ENCODE measurements at places on chromosomes 12 and 14.

DNA sequence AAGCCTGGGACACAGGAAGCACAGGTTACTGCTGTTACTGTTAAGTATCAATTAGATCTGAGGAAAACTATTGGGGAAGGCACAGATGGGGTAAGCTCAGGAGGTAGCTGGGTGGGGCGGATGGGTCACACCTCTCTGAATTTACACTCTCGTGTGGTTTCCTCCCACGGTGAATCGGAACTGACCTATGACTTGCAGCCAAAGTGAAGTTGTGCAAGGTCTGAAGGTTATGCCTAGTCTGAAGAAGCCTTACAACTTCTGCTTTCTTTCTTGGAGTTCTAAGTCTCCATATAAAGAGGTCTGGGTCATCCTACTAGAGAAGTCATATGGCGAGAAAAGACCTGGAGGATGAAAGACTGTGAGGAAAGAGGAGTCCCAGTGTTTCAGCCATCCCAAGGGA is 25.6 kb upstream of the GPATCH2L start:
- no peak for DNase-seq

- DNase-seq, result no peak
Measured at GRCh38 chr14:105477660-105478397, 3.2 kb downstream of the CRIP2 start.

DNA sequence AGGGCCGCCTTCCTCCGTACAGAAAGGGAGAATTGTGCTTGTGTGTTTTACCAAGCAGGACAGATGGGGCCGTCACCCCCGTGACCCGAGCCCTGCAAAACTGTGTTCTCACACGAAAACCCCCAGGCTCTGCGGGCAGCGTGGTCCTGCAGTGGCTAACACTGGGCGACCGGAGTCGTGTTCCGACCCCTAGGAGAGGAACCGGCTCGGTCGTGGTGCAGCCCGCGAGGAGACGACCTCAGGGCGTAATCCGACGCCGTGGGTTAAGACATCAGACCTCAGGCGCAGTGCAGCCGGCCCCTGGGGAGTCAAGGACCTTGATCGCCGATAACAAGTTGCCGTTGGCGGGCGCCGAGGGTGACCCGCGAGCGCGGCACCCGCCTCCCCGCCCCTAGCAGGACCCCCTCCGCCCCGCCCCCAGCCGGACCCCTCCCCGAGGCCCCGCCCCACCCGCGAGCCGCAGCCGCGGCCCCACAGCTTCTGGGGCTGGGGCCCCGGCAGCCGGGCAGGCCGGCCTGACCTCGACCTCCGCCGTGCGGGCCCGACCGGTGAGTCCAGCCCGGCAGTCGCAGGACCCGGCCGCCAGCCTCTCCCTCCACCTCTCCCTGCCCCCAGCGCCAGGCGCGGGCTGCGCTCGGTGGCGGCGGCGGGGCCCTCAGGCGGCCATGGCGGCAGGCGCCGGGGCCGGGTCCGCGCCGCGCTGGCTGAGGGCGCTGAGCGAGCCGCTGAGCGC is at the start of gene CHPT1:
Gene CHPT1, plus strand, starts transcription at position 444 of the 733 bp plus-strand sequence. Its CDS starts 222 bp downstream, at position 666.
- no peak for DNase-seq

- no peak for DNase-seq
Measured at GRCh38 chr12:18502422-18502968, 235.3 kb downstream of the PLCZ1 start.

DNA sequence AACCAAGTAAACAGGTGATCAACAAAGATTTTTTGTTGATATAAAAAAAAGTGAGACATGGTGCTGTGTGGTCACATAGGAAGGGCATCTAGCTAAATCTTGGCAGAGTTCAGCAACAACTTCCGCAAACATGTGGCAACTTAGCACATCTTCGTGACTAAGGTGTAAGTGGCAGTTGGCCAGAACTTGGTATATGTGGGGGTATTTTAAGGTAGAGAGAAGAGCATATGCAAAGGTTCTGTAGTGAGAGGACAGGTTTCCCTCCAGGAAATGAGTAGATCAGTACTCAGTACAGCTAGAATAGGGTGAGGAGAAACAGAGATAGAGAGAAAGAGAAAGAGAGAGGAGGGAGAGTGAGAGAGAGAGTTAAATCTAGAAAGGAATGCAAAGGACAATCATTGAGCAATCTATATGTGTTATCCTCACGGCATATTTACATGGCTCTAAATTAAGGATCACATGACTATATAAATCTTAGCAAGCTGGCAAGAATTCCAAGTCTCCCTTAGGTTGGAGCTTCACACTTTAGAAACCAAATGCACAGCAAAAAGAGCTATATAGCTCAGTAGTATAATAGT is 227.7 kb upstream of the HMGA2 start:
- DNase-seq, result no peak

DNA sequence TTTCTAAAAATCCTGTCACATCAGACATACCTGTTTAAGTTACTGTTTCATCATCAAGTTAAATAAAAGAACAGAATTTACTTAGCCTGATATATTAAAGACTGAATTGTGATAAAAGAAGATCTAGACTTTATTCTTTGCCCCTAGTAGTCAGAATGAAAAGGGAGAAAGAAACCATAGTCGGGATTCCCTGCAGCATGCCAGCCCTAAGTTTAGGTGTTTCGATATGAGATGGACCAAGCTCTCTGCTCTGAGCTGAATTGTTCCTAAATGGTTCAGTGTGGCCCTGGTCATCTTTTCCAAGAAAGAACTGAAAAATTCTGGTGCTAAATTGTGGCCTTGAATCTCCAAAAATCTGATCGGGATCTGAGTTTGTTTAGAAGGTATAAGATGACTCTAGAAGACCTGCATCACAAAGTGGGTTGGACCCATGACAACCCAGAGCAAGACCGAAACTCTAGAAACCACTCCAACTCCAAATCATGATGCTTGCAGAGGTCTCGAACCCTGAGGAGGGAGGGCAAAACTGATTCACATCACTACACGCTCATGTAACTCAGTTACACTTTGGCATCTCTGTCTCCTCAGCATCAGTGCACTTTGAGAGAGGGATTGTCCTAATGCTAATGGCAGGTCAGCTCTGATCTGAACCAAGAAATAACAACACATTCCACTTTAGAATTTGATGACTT is 15.7 kb downstream of the PTGER2 start:
- no peak for DNase-seq

DNA sequence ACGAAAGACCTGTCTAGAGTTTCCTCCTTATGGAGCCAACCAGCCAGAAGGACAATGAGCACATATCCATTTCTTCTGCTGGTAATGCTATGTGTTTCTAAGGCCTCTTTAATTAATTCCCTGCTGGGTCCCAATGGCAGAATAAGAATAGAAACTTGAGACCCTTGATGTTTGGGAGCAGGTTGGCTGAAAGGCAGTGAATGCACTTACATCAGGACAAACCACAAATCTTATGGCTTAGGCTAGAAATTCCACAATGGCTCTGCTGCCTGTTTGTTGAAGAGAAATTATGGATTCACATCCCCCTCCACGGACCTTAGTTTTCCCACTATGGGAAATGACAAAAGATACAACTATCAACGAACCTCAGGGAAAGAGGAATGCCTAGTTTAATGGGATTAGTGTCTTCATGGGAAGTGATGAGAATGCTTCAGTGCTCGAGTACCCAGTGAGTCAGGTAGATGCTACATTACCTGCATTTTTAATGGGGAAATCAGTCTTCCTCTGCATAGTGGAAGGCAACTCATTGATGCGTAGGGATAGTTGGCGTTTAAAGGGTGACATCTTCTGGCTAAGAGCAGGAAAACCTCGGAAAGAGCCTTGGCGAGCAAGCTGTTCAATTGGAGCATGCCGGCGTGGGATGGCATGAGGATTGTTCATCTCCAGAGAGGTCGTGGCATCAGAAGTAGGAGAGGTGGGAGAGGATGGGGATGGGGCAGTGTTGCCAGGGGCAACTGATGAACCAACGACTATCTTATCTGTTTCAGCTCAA is 46.5 kb downstream of the PAPLN start:
- no peak for DNase-seq

GRCh38 chr14:65594153-65594881 is 181.8 kb downstream of the FUT8 start:
- no peak for DNase-seq

GRCh38 chr12:16608946-16609539 is 3.1 kb upstream of the LMO3 start:
- DNase-seq, result no peak

DNA sequence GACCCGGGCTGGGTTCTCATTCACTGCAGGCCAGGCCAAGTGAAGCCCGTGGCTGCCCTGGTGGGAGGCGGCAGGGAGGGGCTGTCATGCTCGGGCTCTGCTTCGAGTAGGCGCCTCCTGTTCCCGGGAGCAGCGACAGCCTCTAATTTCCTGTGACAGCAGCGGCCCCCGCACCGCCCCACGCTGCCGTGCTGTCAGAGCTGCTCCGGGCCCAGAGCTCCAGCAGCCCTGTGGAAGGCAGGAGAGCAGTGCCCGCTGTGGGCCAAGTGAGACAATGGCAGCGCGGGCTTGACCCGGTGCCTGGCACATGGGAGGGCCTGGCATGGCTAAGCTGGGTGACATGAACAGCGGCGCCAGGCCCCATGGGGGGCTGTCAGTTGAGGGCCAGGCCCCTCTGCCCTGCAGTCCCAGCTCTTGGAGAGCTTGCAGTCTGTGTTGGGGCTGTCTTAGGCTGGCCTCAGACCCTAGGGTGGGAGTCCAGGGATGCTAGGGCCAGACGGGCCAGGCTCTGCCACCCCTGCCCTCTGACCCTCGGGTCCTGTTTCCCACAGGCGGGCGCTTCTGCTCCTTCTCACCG is 5.1 kb downstream of the TRMT61A start:
- no peak for DNase-seq

- no peak for DNase-seq
Measured at GRCh38 chr12:117437516-117438255, 76.3 kb upstream of the NOS1 start.

GRCh38 chr12:51323966-51324895 is at the start of gene BIN2:
Gene BIN2, minus strand, starts transcription at chr12:51324174. Its CDS starts 72 bp downstream, at chr12:51324102.
- DNase-seq, result no peak

- no peak for DNase-seq
Measured at GRCh38 chr14:23171222-23171975, 12.1 kb downstream of the SLC7A8 start.

- no peak for DNase-seq
Measured at GRCh38 chr12:33529031-33529430, 89.4 kb upstream of the SYT10 start.

- no peak for DNase-seq
Measured at GRCh38 chr12:2246358-2246757, 193.6 kb downstream of the CACNA1C start.

GRCh38 chr12:82120901-82121300 is 237.3 kb downstream of the CCDC59 start:
- DNase-seq, result no peak

DNA sequence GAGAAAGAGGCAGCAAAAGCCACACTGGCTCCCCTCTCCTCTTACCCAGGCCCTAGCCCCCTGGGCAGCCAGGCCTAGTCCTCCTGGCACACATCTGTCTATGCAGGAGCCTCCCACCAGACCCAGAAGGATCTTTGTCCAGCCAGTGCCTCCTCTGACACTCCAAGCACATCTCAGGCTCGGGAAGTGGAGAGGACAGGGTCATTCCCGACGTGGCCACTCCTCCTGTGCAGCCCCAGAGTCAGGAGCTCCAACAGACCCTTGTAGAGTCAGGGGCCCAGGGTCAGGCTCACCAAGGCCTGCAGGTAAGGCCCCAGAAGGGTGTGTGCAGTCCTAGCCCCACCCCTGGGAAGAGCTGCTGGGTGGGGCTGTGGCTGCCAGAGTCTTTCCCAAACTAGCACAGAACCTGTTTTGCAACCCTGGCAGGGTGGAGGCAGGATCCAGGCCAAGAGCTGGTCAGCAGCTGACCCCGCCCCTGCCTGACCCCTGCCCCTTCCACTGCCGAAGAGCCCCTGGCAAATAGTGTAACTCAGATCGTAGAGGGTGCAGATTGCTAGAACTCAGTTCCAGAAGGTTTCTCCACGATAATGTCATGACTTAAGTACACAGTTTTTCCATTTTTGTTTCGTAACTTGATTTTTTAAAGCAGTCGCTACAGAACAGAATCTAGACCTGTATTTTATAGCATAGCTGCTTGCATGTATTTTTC is 26.6 kb upstream of the PNMA1 start:
- no peak for DNase-seq

DNA sequence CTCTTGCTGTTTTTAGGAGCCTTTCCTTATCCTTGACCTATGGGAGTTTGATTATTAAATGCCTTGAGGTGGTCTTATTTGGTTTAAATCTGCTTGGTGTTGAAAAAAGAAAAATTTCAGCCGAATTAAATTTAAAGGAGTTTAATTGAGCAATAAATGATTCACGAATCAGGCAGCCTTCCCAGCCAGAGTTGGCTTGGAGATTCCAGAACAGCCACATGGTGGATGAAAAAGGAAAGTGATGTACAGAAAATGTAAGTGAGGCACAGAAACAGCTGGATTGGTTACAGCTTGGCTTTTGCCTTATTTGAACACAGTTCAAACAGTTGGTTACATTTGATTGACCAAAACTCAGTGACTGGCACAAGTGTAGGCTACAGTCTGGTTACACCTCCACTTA is 69.7 kb downstream of the WASHC3 start:
- no peak for DNase-seq

Data from urinary bladder (tissue), 4 donors.